ENCODE measurements at places on chromosomes 5 and 9.
A peak's percentile ranks its signal among the peaks of the same experiment; 100 is the strongest.

GRCh38 chr5:180673371-180674089, 24.1 kb upstream of the FLT4 start:
- no peak overlapping the region for H3K4me3 ChIP-seq
- no peaks in the 10 kb centered on the region for H3K36me3 ChIP-seq
- H3K27ac ChIP-seq = no peak overlapping the region
- H3K27me3 ChIP-seq = peaks cover 10% of the 10 kb centered on the region
- DNase-seq = no peak

DNA sequence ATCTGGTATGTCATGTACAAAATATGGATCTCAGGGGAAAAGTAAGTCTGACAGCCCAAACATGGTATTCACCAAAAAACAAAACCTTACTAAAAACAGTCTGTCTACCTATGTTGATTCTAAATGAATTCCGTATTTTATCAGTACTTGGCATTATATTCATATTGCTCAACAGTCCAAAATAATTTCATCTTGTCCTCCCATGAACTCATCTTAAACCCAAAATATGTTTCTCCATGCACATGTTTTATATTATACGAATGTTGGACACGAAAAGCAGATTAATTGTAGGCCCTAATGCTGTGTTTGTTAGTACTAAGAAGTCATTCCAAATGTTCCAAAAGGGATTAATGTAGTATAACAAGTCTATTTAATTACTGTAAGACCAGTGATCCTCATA, 20.1 kb downstream of the NFIB start:
- H3K4me1 ChIP-seq = peaks cover 82% of the 10 kb centered on the region
- no peak for DNase-seq
- no peak overlapping the region for H3K27ac ChIP-seq
- no peaks in the 10 kb centered on the region for H3K27me3 ChIP-seq
- no peaks in the 10 kb centered on the region for H3K36me3 ChIP-seq

GRCh38 chr5:113809626-113810025, 296.1 kb downstream of the YTHDC2 start:
- no peaks in the 10 kb centered on the region for H3K4me1 ChIP-seq
- DNase-seq = no peak
- no peaks in the 10 kb centered on the region for H3K36me3 ChIP-seq
- H3K27ac ChIP-seq = no peak overlapping the region

DNA sequence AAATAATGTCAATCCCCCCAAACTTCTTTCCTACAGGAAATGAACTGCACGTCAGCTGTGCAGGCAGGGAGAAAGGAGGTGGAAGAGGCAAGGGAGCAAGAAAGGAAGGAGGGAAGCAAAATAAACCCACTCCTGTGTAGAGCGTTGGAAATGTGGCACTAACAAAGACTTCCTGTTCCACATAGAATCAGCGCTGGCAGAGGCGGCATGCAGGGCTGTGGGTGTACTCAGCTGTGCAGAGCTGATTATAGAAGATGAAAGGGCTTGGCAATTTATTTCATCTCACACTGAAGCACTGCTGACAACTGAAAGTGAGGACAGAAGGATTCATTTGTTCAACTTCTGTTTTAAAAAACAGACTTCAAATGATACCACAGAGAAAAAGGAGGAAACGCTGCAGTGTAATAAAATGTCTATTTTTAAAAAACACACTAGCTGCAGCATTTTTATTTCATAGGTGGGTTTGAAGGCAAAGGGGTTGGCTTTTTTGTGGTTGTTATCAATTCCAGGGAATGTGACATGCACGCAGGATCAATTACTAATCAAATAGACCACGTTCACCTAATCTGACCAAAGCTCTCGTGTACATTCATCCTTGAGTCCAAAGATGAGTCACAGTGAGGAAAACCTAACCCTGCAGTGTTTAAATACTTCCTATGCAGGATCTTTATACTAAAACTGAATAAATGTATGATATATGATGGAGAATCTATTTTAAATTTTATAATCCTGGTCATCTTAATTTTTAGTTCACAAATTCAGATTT, 583.5 kb downstream of the ZNF608 start:
- no peak overlapping the region for H3K4me3 ChIP-seq
- no peaks in the 10 kb centered on the region for H3K27me3 ChIP-seq
- no peaks in the 10 kb centered on the region for H3K36me3 ChIP-seq

DNA sequence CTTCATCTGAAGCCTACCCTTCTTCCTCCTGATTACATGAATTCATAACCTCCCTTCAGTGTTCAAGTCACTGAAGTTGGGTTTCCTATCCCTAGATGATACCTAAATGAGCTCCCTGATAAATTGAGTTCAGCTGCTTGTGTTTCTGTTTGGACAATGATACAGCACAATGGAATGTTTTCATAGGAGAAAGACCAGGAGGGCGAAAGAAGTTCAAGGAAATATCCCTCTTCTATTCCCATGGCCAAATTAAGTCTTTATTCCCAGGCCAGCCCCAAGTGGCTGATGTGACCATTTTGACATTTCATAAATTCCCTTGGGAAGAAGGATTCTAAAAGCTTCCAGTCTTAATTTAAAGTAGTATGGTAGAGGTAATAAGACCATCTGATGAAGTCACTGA, 555.8 kb upstream of the CLINT1 start:
- DNase-seq = no peak
- H3K4me3 ChIP-seq = no peak overlapping the region
- no peaks in the 10 kb centered on the region for H3K27me3 ChIP-seq
- no peaks in the 10 kb centered on the region for H3K36me3 ChIP-seq

DNA sequence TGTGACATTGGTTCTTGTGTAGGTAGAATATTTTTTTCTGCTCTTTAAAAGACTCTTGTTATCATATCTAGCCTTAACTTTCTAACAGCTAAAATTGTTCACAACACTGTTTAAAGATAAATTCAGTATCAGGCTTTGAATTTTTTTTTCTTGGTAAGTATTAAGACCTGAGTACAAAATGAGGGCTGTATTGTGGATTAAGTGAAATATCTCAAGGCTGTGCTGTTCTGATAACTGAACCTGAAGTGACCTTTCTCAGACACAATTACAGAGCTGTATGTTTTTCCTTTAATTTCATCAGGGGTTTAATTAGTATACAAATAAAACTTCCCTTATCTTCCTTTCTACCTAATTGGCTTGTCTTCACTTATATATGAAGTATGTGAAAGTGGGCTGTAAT, 290.5 kb downstream of the CCDC171 start:
- DNase-seq = no peak
- H3K27ac ChIP-seq = no peak overlapping the region
- no peaks in the 10 kb centered on the region for H3K36me3 ChIP-seq
- H3K27me3 ChIP-seq = no peaks in the 10 kb centered on the region
- no peak overlapping the region for H3K4me3 ChIP-seq

DNA sequence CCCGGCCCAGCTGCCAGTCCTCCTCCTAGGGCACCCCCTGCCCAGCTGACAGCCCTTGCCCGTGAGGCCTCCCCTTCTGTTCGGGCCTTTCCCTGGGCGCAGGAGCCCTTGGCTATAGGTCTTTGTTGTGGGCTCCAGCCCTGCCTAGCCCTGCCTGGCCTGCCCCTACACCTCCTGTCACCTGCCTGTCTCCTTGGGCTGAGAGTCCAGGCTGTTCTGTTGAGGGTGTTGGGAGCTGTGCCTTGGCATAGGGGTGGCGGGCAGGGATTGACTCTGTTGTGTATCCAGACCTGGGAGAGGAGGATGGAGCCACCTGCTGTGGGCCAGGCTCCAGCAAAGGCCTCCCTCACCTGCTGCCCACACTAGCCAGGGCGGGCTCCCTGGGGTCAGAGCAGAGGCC, 11.6 kb downstream of the FCN2 start:
- DNase-seq = no peak
- H3K36me3 ChIP-seq = no peaks in the 10 kb centered on the region
- H3K27me3 ChIP-seq = no peaks in the 10 kb centered on the region
- peaks cover 25% of the 10 kb centered on the region for H3K4me1 ChIP-seq
- H3K4me3 ChIP-seq = no peak overlapping the region
- no peak overlapping the region for H3K27ac ChIP-seq

DNA sequence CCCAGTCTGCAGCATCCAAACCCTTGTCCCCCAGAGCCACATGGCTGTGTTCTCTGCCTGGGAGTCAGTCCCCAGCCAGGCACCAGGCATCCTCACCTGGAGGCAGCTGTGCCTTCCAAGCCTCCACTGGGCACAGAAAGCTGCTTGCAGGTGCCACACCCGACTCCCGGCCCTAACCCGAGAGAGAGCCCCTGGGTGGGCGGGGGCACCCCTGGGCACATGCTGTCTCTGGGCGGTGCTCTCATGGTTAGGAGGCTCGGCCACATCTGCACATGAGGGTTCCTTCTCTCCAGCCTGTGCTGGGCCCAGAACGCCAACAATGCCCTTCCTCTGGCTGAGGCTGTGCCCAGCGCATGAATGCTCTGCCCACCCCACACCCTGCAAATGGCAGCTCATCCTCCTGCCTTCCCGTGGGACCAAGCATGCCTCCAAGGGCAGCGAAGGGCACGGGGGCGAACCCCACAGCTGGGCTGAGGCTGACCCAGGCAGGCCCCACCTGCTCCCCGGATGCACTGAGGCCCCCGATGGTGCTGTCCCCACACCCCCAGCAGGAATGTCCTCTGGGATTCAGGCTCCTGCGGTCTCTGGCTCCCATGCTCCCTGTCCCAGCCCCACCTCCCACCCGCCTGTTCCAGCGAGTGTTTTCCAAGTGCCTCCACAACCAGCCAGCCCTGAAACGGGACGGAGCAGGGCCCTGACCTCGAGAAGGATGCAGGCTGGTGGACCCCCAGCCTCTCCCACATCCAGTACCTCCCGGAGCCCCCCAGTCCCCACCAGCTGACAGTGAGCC, 22.5 kb upstream of the CAMSAP1 start:
- peaks cover 12% of the 10 kb centered on the region for H3K36me3 ChIP-seq
- no peaks in the 10 kb centered on the region for H3K4me1 ChIP-seq
- no peak for DNase-seq
- no peak overlapping the region for H3K4me3 ChIP-seq
- H3K27ac ChIP-seq = no peak overlapping the region

DNA sequence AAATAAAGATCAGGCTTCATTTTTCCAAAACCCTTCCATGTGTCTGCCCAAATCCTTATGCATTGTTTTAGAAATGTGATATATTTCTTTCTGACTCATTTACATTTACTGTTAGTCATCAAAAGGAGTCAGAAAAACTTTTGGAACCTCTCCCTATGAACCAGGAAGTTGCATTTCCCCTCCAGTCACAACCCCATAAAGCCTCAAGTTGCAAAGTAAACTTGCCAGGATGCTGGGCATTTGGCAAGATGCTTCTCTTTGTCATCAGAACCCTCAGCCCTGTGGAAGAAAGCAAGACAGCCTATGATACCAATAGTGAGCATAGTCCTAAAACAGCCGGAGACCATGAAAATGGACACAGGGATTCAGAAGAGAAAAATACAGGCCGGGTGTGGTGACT, 84.2 kb downstream of the MUSK start:
- no peaks in the 10 kb centered on the region for H3K4me1 ChIP-seq

- no peaks in the 10 kb centered on the region for H3K27me3 ChIP-seq
- no peak overlapping the region for H3K4me3 ChIP-seq
- H3K36me3 ChIP-seq = peaks cover 14% of the 10 kb centered on the region
- H3K27ac ChIP-seq = peak overlapping the region; percentile 7
These were observed 15.3 kb downstream of the TRMO start for GRCh38 chr9:97907046-97907445.

- no peak overlapping the region for H3K27ac ChIP-seq
- H3K27me3 ChIP-seq = no peaks in the 10 kb centered on the region
- H3K36me3 ChIP-seq = no peaks in the 10 kb centered on the region
- no peaks in the 10 kb centered on the region for H3K4me1 ChIP-seq
These were observed 35.9 kb downstream of the PCSK5 start for GRCh38 chr9:75926385-75926784.

DNA sequence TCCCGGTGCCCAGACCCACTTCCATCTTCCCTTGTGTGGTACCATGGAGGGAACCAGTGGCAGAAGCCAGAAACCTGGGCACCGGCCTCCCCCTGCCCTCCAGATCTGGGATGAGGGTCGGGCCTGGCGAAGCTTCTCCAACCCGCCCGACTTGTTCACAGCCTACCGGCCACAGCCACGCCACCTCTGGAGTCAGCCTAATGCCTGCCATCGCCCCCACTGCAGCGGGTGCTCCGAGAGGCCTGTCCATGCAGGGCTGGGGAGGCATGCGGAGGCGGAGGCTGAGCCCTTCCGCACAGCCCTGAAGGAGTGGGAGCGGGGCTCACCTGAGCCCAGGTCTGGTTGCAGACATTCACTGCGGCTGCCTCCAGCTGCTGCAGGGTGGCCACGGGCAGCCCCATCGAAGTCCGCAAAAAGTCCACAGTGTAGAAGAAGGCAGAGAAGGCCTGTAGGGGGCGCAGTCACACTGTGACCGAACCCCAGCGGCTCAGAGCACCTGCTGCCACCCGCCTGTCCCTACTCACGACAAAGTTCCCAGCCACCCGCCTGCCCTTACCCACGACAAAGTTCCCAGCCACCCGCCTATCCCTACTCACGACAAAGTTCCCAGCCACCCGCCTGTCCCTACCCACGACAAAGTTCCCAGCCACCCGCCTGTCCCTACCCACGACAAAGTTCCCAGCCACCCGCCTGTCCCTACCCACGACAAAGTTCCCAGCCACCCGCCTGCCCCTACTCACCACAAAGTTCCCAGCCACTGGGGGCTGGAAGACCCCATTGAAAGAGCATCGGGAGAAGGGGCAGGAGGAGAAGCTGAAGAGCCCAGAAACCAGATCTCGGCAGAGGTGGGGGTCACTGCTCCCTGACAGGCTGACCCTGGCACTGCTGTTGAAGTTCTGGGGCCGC, 3.8 kb upstream of the NPDC1 start:
- H3K27ac ChIP-seq = no peak overlapping the region
- H3K4me3 ChIP-seq = no peak overlapping the region
- H3K4me1 ChIP-seq = peaks cover 25% of the 10 kb centered on the region
- H3K36me3 ChIP-seq = no peaks in the 10 kb centered on the region
- peak; percentile 67 for DNase-seq

GRCh38 chr5:28014779-28015178, 976.4 kb upstream of the CDH9 start:
- H3K4me3 ChIP-seq = no peak overlapping the region
- DNase-seq = no peak
- no peak overlapping the region for H3K27ac ChIP-seq

All from heart left ventricle (tissue), 16 donors.